ENCODE measurements at places on chromosomes 11 and 22.
A peak's percentile ranks its signal among the peaks of the same experiment; 100 is the strongest.

DNA sequence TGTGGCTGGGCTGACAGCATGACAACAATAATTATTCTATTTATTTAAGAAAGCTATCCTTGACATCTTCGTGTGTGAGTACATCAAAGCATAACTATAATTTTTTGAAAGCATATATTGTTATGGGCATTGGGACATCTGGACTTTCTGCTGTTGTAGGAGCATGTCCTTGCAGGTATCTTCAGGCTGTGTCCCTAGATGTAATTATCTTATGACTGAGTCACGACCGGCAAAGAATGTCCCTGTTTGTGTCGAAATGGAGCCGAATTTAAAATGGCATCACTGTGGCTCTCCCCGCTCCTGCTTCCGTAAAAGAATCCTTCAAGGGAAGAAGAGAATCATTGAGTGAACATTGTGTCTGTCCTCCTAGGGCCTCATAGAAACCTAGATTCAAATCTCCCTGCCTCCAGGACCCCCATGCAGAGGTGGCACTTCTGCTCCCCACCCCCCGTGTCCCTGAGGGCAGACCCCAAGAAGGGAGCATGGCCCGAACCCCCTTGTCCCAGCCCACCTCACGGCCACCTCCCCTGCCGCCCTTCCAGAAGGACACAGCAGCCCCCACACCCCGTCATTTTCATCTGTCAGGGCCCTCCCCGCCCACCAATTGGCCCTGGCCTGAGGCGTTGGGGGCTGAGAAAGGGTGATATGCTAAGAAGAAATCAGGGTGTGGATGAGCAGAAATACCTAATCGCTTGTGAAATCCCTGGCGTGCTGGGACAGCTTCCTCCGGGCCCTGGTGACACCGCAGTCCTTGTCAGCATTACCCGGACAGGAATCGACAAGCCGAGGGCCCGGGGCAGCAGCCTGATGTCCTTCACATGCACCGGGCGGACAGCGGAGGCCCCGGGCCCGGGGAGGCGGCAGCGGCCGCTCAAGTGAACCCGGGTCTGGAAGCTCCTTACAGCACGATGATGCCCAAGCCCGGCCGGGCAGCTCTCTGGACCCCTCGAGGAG is 48.6 kb upstream of the SLC22A12 start:
- DNase-seq = no peak

- DNase-seq = no peak
Measured at GRCh38 chr22:36239150-36239400, 252 bp downstream of the APOL2 start.

DNA sequence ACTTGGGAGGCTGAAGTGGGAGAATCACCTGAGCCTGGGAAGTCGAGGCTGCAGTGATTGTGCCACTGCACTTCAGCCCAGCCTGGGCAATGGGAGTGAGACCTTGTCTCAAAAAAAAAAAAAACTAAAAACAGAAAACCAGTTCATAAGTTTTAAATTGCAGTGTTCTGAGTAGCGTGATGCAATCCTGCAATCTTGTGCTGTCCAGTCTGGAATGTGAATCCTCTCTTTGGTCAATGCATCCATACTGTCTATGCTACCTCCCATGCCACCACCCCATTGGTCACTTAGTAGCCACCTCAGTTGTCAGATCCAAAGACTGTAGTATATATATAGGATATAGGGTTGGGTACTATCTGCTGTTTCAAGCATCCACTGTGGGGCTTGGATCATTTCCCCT is 11.1 kb downstream of the YAP1 start:
- no peak for DNase-seq

GRCh38 chr11:1763796-1764661 is at the start of gene CTSD:
CTSD (minus strand) TSS chr11:1763927; CDS start chr11:1763859, 68 bp downstream.
- DNase-seq = peak; percentile 84

- no peak for DNase-seq
Measured at GRCh38 chr22:23512348-23512705, 67.8 kb downstream of the IGLL1 start.

- DNase-seq = no peak
Measured at GRCh38 chr11:75839851-75840250, 24.8 kb downstream of the UVRAG start.

DNA sequence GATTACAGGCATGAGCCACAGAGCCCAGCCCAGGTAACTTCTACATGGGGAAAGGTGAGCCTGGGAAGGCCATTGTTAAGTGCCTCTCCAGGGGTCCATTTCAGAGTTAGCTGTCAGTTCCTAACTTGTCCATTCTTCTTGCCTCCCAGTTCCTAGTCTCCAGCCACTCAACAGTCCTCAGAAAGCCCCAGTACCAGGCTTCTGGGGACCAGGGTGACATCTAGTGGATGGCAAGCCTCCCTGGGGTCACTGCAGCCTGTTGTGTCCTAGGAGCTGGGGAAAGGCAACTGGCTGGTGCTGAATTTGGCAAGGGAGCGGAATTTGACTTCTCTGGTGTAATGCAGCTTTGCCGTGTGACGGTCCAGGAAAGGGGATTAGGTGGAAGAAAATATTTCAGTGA is 2.1 kb downstream of the LGALS12 start:
- no peak for DNase-seq

GRCh38 chr22:29105468-29105867 is 32.6 kb downstream of the KREMEN1 start:
- DNase-seq = no peak

Measured in CD4-positive, alpha-beta T cell treated with Interleukin-2 at 100 ng/mL for 4 hours (primary cell).